Stimulated activated CD8-positive, alpha-beta memory T cell treated with anti-CD3 and anti-CD28 coated beads, Interleukin-7, amount 100 ng/mL, for 24 hours (primary cell): ENCODE measurements at places on chromosomes 7 and 10.

DNA sequence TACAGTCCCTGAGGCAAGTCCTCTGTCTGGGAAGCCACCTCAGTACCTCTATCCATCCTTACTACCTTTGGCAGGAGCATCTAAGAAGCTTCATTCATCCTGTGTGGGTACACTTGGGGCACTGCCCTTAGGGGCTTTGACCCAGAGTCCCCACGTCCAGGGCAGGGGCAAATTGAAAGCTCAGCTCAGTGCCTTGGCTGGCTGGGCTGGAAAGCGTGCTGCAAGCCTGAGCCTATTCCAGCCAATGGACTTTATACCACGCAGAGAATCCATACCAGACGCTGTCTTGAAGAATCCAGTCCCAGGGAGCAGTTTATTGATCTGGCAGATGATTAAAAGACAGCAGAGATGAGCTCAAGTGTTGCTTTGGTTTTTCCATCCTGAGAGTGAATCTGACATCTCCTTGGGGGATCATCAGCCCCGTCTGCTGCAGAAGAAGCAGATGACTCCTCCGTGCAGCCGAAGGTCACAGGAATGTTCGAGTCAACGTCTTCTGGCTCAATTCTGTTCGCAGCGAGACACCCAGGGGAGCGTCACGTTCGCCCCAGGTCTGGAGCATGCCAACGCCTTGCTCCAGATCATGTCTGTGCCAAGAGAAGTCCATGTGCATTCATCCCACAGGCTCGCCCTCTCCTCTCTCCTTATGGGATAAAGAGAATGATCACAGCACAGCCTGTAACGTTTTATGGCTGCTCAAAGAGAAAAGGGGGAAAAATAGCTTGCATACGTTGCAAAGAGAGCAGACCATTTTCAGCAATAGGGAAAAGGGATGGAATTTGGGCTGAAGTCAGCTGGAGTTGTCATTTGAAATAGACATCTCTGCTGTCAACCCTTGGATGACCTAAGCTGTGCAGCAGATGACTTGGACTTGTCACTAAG lies 35.8 kb upstream of the LYZL1 start:
- no peak for DNase-seq

DNA sequence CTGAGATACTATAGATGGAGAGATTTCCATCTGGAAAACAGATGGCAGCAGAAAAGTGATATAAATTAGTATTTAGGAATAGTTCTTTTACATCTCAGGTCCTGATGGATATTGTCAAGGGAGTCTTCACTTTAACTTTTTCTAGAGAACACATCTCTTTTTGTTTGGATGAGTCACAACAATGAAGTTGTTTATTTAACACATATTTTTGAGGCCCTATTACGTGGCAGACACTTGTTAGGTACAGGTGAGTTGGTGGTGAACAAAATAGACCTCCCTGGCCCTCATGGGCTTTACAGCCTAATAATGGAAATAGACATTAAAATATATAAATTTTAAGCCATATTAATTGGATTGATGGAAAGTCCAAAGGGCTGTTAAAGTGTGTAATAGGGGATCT lies 168.3 kb downstream of the VTI1A start:
- DNase-seq = no peak

- DNase-seq = no peak
These were observed 7.1 kb downstream of the ERV3-1 start for GRCh38 chr7:64999165-65000004.

DNA sequence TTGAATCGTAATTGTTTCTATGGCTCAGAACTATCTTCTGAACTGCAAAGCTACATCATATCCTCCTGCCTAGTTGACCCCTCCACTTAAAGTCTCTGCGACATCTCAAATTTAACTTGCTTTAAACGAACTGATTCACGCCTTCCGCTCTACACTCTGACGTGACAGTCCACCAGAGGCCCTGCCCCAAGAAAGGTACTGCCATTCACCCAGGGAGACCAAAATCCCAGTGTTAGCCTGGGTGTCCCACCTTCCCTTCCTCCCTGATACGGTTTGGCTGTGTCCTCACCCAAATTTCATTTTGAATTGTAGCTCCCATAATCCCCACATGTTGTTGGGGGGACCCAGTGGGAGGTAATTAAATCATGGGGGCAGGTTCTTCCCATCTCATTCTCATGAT lies 90.8 kb downstream of the CPXM2 start:
- DNase-seq = no peak

GRCh38 chr10:79292891-79293746 lies 54.1 kb upstream of the PPIF start:
- DNase-seq = no peak
